ENCODE measurements at places on chromosomes 5 and 9. TPM values are rescaled to one million over a fixed set of nuclear protein-coding genes. Genes with fewer than 3 reads are reported as not detected.

GRCh38 chr9:132990781-132991180 lies 12.3 kb downstream of the GFI1B start:
- no peaks in the 10 kb centered on the region for H3K27me3 ChIP-seq
- DNase-seq: no peak
- peaks cover 4% of the 10 kb centered on the region for H3K4me1 ChIP-seq
- H3K27ac ChIP-seq: no peak overlapping the region

DNA sequence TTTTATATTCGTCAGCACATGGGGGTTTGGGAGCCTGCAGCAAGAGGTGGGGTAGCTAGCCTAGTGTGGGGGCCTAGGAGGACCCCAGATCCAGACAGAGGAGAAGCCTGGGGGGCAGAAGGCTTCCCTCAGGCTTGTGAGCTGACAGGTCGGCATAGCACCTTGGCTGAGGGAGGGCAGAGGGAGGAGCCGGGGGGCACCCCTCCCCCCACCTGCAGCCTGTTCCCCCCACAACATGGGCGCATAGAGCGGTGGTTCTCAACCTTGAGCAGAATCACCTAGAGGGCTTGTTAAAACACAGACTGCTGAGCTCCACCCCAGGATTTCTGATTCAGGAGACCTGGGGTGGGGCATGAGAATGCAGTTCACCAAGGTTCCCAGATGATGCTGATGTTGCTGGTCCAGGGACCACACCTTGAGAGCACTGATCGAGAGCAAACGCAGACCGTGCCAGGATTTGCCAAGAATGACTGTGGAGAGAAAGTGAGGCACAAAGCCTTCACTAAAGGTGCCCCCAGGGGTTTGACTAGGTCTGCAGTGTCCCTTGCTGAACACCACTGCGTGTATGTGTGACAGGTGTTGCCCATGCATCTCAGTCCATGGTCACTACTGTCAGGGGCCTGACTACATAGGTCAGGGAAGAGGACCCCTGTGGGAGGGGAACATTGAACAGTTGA lies 163.3 kb downstream of the MACROH2A1 start:
- H3K4me3 ChIP-seq: no peak overlapping the region
- no peak overlapping the region for H3K27ac ChIP-seq
- H3K27me3 ChIP-seq: no peaks in the 10 kb centered on the region
- H3K4me1 ChIP-seq: peaks cover 66% of the 10 kb centered on the region
- no peak for DNase-seq

DNA sequence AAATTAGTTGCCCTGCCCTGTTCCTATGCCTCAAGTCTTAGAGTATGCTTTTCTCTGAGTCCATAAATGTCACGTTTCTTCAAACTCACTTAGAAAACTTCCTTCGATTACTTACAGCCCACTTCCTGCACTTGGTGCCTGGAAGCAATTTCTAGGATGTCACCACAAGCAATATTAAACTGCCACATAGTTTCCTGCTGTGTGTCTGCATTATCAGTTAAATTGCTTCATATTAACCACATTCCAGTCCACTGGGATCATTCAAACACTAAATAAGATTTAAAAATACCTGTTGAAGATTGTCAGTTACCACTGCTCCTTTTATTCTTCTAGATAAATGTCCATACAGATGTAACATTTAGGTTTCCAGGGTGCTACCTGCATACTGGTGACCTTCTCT lies 4.1 kb downstream of the DENND1A start:
- peaks cover 23% of the 10 kb centered on the region for H3K4me1 ChIP-seq
- no peak overlapping the region for H3K4me3 ChIP-seq
- H3K27me3 ChIP-seq: no peaks in the 10 kb centered on the region
- no peak overlapping the region for H3K27ac ChIP-seq
- no peak for DNase-seq

- DNase-seq: no peak
- H3K36me3 ChIP-seq: no peaks in the 10 kb centered on the region
- H3K4me1 ChIP-seq: peaks cover 19% of the 10 kb centered on the region
- H3K27me3 ChIP-seq: no peaks in the 10 kb centered on the region
- H3K27ac ChIP-seq: no peak overlapping the region
Measured at GRCh38 chr5:137617528-137618205, 118.2 kb downstream of the KLHL3 start.

- H3K27ac ChIP-seq: no peak overlapping the region
- peaks cover 21% of the 10 kb centered on the region for H3K36me3 ChIP-seq
- H3K4me3 ChIP-seq: no peak overlapping the region
- no peaks in the 10 kb centered on the region for H3K27me3 ChIP-seq
- H3K4me1 ChIP-seq: no peaks in the 10 kb centered on the region
Measured at GRCh38 chr9:83630938-83631457, 8.1 kb downstream of the IDNK start.

- peaks cover 4% of the 10 kb centered on the region for H3K27me3 ChIP-seq
- no peak overlapping the region for H3K4me3 ChIP-seq
- H3K36me3 ChIP-seq: no peaks in the 10 kb centered on the region
- H3K27ac ChIP-seq: no peak overlapping the region
- DNase-seq: no peak
Measured at GRCh38 chr5:76199336-76200318, 116.4 kb downstream of the SV2C start.

- H3K27ac ChIP-seq: no peak overlapping the region
- H3K36me3 ChIP-seq: no peaks in the 10 kb centered on the region
- DNase-seq: no peak
- no peaks in the 10 kb centered on the region for H3K4me1 ChIP-seq
- no peaks in the 10 kb centered on the region for H3K27me3 ChIP-seq
Measured at GRCh38 chr5:56259002-56259511, 25.9 kb upstream of the ANKRD55 start.

GRCh38 chr9:93133681-93134014 lies 403 bp downstream of the NINJ1 start:
- H3K27me3 ChIP-seq: no peaks in the 10 kb centered on the region
- H3K4me3 ChIP-seq: peak overlapping the region; percentile 97
- H3K36me3 ChIP-seq: no peaks in the 10 kb centered on the region
- H3K4me1 ChIP-seq: peaks cover 50% of the 10 kb centered on the region
- H3K27ac ChIP-seq: peak overlapping the region; percentile 98

DNA sequence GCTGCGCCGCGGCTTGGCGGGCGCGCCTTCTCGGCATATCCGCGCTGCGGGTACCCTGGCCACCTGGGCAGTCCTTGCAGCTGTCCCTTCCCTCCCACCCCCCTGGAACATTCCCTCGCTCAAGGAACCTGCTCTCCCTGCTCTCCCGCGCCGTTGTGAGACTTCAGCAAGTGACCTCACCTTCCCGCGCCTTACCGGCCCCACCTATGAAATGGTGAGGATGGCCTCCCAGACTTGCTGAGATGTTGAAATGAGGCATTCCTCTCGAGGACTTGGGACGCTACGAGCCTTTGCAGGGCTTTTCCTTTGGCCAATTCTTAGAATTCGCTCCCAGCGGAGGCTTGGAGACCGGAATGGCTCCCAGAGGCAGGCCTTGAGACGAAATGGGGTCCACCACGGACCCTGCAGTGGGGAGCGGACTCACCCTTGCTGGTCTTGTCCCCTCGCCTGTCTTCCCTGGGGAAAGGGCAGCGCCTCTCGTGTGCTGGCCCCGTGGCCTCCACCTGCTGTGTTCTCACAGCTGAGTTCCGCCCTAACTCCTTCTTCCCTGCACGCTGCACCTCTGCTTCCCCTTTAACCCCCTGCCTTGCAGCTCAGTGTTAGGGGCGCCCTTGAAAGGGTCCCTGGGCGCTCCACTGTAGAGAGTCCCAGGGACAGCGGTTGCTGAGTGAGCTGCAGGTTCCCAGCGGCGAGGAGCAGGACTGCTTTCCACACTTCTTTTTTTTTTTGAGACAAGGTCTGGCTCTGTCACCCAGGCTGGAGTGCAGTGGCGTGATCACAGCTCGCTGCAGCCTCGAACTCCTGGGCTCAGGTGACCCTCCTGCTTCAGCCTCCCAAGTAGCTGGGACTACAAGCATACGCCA lies 907 bp downstream of the HMCN2 start:
- no peak for DNase-seq
- peaks cover 4% of the 10 kb centered on the region for H3K4me1 ChIP-seq
- H3K27me3 ChIP-seq: no peaks in the 10 kb centered on the region
- H3K36me3 ChIP-seq: no peaks in the 10 kb centered on the region
- H3K4me3 ChIP-seq: peak overlapping the region; percentile 56
- H3K27ac ChIP-seq: no peak overlapping the region

DNA sequence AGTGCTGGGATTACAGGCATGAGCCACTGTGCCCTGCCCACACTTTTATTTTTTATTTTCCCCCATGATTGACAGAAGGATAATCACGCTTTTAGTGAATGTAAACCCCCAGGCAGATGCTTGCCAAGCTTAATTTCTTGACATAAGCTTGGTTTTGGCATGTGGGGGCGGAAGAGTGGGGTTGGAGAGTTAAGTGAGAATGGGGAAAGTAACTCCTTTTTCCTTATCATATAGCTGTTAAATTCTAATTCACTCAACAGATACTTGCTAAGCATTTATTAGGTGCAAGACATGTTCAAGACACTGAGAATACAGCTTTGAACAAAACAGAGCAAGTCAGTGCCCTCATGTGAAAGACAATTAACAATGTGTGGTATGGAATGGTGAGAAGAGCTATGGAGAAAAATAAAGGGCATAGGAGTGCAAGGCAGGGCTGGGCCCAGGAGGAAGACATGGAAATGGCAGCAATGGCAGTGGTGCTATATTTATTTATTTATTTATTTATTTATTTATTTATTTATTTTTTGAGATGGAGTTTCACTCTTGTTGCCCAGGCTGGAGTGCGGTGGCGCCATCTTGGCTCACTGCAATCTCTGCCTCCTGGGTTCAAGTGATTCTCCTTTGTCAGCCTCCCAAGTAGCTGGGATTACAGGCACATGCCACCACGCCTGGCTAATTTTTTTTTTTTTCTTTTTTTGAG lies 2.2 kb downstream of the SLC26A2 start:
- H3K4me3 ChIP-seq: no peak overlapping the region
- no peaks in the 10 kb centered on the region for H3K4me1 ChIP-seq
- no peaks in the 10 kb centered on the region for H3K36me3 ChIP-seq
- H3K27ac ChIP-seq: no peak overlapping the region

DNA sequence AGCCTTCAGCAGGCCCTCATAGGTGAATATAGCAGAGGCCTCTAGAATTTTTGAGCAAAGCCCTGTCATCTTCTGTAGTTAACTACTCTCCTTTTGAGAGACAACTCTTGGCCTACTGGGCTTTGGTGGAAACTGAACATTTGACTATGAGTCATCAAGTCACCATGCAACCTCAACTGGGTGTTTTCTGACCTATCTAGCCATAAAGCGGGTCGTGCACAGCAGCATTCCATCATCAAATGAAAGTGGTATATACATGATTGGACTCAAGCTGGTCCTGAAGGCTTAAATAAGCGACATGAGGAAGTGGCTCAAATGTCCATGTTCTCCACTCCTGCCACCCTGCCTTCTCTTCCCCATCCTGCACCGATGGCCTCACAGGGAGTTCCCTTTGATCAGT lies 1115.5 kb downstream of the TAF11L14 start:
- H3K27me3 ChIP-seq: no peaks in the 10 kb centered on the region
- no peak overlapping the region for H3K4me3 ChIP-seq
- no peaks in the 10 kb centered on the region for H3K4me1 ChIP-seq
- no peak for DNase-seq

DNA sequence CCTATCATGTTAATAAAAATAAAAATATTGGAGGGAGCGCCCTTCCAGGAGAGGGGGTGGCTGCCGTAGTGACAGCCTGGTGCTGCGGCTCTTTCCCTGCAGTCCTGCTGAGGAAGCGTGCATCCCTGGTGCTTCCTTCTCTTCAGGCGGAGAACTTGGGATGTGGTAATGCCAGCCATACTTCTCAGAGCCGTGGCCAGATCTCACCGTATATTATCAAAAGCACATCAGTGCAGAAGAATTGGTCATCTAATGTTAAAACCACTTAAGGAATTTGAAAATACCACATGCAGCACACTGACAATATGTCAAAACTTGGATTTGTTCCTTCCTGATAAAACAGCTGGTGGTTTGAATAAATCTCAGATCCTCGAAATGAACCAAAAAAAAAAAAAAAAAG lies 17.7 kb downstream of the C9orf40 start:
- no peaks in the 10 kb centered on the region for H3K27me3 ChIP-seq
- no peak overlapping the region for H3K27ac ChIP-seq
- no peak for DNase-seq

GRCh38 chr5:173581408-173582215 lies 34.8 kb downstream of the BOD1 start:
- H3K4me1 ChIP-seq: no peaks in the 10 kb centered on the region
- no peaks in the 10 kb centered on the region for H3K36me3 ChIP-seq
- H3K4me3 ChIP-seq: no peak overlapping the region
- no peak for DNase-seq

GRCh38 chr9:547314-547713 lies 294.2 kb upstream of the DMRT1 start:
- H3K4me1 ChIP-seq: peaks cover 5% of the 10 kb centered on the region
- no peak overlapping the region for H3K27ac ChIP-seq
- H3K36me3 ChIP-seq: no peaks in the 10 kb centered on the region
- DNase-seq: no peak
- peak overlapping the region; percentile 45 for H3K4me3 ChIP-seq

GRCh38 chr9:21576331-21577189 lies 94.4 kb upstream of the IFNE start:
- DNase-seq: peak; percentile 15
- peaks cover 4% of the 10 kb centered on the region for H3K27me3 ChIP-seq
- no peaks in the 10 kb centered on the region for H3K4me1 ChIP-seq
- H3K4me3 ChIP-seq: no peak overlapping the region

- H3K36me3 ChIP-seq: no peaks in the 10 kb centered on the region
- no peak overlapping the region for H3K4me3 ChIP-seq
- no peaks in the 10 kb centered on the region for H3K4me1 ChIP-seq
- H3K27ac ChIP-seq: no peak overlapping the region
- no peaks in the 10 kb centered on the region for H3K27me3 ChIP-seq
- no peak for DNase-seq
Measured at GRCh38 chr5:122985954-122986721, 50.4 kb downstream of the PPIC start.

DNA sequence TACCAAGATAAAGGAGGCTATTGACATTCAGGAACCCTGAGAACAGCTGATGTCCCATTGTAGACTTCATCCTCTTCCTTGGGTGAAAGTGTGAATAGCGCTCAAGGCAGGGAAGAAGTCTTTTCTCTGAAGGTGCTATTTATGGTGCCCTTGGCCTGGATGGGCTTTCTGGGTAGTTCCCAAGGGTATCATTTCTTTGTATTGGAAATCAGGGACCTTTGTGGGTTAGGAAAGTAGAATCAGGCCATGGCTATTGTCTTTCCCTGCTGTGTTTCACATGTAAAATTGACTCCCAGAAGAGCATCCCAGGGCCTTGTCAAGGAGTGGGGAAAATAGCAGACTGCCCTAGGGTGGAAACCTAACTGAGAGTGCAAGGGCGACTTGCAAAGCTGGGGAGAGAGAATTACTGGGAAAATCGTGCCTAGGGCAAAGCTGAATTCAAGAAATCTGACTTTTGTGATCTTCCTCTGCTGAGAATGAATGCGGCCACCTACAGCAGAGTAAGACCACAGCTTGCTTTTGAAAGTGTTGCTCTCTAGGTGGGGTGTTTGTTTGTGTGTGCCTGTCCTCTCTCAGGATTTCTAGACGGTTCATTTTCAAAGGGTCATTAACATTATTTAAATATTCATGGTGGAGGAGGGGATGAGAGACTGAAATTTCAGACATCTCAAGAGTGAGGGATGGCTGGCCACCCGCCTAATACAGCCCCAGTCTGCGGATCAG lies 160.6 kb downstream of the C9orf152 start:
- H3K27ac ChIP-seq: no peak overlapping the region
- no peaks in the 10 kb centered on the region for H3K36me3 ChIP-seq
- H3K4me1 ChIP-seq: peaks cover 8% of the 10 kb centered on the region
- H3K4me3 ChIP-seq: peak overlapping the region; percentile 72

ZDHHC11B gene
- total RNA-seq: 7.4 TPM

ACSL6 gene
- total RNA-seq: 0.52 TPM

SIT1 gene
- 0.23 TPM for total RNA-seq

KIF12 gene
- total RNA-seq: not detected

NOXA1 gene
- total RNA-seq: 5.1 TPM

GBGT1 gene
- total RNA-seq: 2.0 TPM

PDZD2 gene
- 6.2 TPM for total RNA-seq

CDH18 gene
- total RNA-seq: not detected

NUTM2G gene
- total RNA-seq: not detected

SYNPO gene
- total RNA-seq: 628 TPM

All from psoas muscle (tissue), 8 donors.